Suprapubic skin (tissue), 4 donors: ENCODE measurements at places on chromosomes 2 and 18. TPM values are rescaled to one million over a fixed set of nuclear protein-coding genes. Genes with fewer than 3 reads are reported as not detected.

DNA sequence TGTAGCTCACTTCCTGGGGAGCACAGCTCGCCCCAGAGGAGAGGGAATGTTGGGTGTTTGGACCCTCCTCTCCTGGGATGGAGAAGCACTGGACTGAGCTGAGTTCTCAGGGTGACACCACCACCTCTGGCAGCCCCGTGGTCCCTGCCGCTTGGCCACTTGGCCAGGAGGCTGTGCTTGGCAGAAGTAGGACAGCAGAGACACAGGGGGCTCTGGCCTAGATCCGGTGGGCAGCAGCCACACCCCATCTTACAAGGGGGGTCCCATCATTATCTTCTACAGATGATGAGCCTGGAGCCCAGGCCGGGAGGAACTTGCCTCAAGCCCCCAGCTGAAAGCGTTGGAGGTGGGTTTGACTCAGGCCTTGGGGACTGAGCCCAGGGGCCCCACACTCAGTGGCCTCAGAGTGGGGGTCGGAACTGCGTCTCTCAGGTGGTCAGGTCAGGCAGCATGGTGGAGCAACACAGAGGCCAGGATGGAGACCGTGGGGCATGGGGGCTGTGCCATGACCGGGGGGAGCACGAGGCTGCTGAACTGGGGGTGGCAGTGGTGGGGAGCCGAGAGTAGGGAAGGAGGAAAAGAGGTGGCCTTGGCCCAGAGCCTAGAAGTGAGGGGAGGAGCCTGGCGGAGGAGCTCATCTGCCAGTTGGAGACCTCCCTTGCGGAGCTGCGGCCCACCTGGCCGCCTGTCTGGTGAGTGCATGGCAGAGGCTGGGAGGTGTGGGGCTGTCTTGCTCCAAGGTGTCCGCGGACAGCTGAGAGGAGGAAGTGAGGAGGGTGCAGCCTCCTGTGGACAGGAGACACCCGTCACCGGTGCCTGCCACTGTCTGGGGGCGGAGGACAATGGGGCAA lies 63.6 kb upstream of the HDAC4 start:
- DNase-seq: peak; percentile 70

DNA sequence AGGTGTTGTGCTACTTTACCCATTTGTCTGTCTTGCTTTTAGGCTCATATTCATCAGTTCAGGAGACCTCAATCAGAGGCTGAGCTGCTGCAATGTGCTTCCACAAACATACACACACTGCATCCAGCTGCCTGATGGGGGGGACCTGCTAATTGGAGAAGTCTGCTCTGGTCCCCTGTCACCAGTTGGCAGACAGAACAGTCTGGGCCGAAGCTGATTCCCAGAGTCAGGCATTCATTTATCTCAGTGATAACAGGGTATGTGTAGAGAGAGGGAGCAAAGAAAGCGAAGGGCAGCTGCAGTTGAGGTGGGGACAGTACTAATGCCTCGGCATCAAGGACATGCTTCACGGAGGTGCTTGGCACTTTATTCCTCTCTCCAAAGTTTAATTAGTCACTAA lies 584.3 kb upstream of the PIK3C3 start:
- no peak for DNase-seq

GRCh38 chr18:79521416-79522205 lies 125.9 kb downstream of the NFATC1 start:
- no peak for DNase-seq

DNA sequence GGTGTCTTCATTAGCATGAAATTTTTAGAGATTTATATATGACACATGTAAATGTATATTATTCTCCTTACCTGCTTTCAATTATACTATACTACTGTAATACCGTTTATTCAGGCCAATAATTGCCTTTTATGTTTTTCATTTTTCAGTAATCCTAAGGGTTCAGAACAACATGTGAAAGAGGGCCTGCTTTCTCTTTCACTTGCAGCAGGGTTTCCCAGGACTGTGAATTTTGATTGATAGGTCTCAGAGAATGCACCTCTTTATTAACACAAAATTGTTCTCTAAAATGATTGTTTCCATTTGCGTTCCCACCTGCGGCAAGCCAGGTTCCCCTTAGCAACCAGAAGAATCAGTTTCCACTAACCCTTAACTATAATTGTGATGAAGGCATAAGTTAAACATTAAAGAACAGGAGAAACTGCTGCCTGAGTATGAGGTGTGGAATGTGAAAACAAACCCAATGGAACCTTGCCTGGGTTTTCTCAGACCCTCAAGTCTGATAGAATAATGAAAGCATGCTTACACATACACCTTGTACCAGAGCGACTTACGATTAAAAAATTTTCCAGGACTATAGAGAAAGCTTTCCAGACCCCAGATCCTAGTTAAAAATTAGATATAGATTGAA lies 1591.2 kb upstream of the LRRTM1 start:
- DNase-seq: no peak

- DNase-seq: no peak
These were observed 172.9 kb downstream of the CMPK2 start for GRCh38 chr2:6692819-6693218.

GRCh38 chr2:194223218-194223617 lies 1433.8 kb upstream of the SLC39A10 start:
- DNase-seq: no peak

DNA sequence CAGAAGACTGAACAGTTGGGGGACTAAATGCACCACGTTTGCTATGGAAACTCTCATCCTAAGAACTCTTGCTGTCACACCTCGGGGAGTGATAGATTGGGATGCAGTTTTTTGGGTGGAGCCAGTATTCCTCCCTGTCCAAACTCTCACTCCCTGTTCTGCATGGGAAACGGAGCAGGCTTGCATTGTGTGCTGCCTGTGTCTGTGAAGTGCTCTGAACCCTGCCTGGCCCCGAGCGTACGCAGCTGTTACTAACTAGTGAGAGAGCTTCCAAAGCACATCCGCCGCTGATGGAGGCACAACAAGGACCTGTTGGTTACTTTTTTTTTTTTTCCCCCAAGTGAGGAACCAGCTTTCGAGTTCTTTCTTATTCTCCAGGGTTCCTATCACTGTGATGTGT lies 195.5 kb downstream of the ANAPC1 start:
- DNase-seq: no peak

GRCh38 chr18:12005538-12006487 lies 24.5 kb downstream of the IMPA2 start:
- no peak for DNase-seq

- DNase-seq: no peak
These were observed 88.2 kb downstream of the HS1BP3 start for GRCh38 chr2:20562540-20563225.

DNA sequence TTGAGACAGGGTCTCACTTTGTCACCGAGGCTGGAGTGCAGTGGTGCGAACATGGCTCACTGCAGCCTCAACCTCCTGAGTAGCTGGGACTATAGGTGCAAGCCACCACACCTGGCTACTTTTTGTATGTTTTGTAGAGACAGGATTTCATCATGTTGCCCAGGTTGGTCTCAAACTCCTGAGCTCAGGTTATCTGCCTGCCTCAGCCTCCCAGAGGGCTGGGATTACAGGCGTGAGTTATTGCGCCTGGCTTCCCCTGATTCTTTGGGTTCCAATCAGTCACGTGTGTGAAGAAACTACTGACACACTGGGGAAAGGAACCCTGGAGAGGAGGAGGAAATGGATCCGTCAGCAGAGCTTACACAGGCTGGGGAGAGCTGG lies 22.3 kb upstream of the RAB10 start:
- DNase-seq: no peak

DNA sequence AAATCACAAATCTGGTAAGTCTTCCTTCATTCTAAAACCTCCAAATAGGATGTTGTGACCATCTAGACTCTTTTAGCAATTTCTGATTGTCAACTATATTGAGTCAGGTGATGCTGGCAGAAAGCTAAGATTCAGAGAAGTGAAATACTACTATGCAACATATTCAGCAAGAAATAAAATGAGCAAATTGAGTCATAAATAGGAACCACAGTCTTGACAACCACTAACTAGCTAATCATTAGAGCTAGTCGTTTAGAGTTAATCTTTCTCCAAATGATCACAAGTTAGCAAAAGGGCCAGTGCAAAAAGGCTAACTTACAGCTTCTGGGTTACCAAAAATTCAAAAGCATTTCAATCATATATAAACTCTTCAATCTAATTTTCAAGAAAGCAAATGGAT lies 54.5 kb downstream of the ROCK1 start:
- DNase-seq: no peak

DNA sequence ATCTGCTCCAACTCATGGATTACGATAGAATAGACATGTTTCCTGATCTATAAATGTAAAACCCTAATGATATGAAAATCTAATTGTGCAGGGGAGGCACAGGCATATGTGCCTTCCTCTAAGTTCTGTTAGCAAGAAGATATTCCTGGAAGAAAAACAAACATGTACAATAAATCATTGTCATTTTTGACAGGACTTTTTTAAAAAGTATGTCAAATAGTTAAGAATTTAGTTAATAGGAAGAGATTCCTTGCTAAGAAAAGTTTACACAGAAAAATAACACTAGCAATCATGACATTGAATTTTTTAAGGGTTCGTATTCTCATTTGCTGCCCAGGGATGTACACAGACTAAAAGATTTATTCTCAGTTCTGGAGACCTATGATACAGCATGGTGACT lies 15.3 kb upstream of the CREB1 start:
- DNase-seq: no peak

DNA sequence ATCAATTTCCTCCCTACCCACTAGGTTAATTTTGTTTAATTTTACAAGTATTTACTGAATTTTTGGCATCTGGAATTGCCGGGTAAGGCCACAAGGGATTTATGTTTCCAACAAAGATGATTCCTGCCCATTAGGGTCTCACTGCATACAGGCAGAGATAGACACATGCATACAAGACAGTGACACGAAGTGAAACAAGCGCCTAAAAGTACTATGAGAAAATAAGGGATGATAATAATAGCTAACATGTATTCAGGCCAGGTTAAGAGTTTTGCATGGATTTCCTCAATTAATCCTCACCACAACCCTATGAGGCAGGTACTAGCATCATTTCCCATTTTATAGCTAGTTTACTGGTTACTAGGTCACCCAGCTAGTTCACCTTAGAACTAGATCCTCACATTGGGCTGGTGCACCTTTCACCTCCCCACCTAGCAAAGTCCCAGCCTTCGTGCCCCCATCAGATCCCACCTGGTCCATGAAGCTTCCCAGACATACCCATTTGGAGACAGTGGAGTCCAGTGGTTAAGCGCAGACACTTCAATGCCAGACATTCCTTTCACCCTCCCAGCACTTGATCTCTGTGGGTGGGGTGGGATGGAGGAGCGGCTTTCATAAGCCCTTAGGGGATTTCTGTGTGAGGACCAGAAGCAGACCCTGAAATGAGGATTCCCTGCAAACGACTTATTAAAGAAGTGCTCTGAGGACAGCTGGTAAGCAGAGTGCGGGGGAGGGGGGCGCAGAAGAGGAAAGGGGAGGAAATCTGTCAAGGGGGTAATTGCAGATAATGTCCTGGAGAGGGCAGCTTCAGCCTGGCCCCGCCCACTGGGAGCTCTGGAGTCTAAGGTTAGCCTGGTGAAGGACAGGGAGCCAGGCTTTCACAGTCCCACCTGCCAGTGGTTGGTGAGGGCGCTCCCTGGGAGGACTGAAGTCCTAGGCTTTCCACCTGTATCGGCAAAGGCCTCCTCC lies 5.8 kb upstream of the DGUOK start:
- DNase-seq: no peak

DNA sequence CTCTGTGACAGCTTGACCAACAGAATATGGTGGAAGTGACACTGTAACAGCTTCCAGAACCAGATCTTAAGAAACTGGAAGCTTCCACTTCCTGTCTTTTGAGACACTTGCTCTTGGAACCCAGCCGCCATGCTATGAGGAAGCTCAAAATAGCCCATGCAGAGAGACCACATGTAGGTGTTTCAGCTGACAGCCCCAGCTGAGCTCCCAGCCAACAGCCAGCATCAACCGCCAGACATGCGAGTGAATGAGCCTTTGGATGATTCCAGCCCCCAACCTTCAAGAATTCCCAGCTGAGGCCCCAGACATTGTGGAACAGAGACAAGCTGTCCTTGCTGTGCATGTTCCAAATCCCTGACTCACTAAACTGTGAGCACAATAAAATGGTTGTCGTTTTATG lies 27.9 kb downstream of the ACVR1 start:
- DNase-seq: no peak

DNA sequence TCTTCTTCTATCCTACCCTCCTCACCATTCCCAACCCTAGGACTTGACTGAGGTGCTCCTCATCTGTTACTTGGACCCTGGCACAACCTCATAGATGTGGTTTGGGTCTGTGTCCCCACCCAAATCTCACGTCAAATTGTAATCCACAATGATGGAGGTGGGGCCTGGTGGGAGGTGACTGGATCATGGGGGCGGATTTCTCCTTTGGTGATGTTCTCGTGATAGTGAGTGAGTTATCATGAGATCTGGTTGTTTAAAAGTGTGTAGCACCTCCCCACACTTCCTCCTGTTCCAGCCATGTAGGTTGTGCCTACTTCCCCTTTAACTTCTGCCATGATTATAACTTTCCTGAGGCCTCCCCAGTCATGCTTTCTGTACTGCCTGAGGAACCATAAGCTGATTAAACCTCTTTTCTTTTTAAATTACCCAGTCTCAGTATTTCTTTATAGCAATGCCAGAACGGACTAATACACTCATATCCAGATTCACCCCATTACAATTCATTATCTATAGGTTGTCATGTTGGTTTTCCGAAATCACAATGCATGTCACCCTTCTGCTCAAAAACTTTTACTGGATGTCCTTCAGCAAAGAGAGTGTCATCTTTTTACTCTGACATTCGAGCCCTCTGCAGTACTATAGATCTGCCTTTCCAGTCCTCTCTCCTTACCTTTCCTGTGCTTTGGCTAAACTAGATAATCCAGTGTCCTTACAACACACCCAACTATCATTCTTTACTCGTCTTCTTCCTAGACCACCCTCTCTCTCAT lies 45.7 kb downstream of the APOB start:
- DNase-seq: no peak

- DNase-seq: no peak
These were observed 440.8 kb upstream of the CDH20 start for GRCh38 chr18:60892441-60892840.

GRCh38 chr2:23445450-23445868 lies 60.5 kb downstream of the KLHL29 start:
- DNase-seq: no peak

GRCh38 chr2:2904721-2905350 lies 472.8 kb downstream of the EIPR1 start:
- DNase-seq: no peak

DNA sequence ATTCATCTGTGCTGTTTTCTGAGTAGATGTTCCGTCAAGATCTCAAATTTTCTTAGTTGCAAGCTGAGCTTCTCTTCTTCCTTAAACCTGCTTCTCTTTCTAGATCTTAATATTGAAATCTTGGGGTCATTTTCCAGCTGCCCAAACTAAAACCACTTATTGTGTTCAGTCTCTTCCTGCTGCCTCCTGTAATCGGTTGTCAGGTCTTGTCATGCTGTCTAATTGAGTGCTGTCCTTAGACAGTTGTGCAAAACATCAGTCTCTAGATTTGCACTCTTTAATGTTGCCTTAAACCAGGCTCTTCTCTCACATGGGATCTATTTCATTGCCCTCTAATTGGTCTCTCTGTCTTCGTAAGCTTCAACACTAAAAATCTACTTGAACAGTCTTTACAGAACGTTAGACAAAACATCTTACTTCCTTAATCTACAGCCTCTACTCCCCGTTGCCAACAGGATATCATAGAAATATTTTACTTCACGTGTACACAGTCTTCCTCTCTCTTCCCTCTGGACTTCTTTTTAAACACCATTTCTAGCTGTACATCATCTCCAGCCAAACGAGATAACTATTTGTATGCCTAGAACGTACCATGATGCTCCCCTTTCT lies 34.9 kb downstream of the GPD2 start:
- DNase-seq: no peak

GRCh38 chr2:241161646-241162281 lies 11.5 kb downstream of the PPP1R7 start:
- DNase-seq: peak; percentile 83

IL1RL2 gene
- total RNA-seq: 12.1 TPM

CDH2 gene
- not detected for total RNA-seq

CRYGD gene
- not detected for total RNA-seq
